Stimulated activated CD4-positive, alpha-beta T cell treated with anti-CD3 and anti-CD28 coated beads, TNF-alpha, amount 100 ng/mL, for 4 hours (primary cell): ENCODE measurements at places on chromosomes 12 and 14.

GRCh38 chr12:64494998-64495729 is 43.2 kb downstream of the TBK1 start:
- no peak for DNase-seq

DNA sequence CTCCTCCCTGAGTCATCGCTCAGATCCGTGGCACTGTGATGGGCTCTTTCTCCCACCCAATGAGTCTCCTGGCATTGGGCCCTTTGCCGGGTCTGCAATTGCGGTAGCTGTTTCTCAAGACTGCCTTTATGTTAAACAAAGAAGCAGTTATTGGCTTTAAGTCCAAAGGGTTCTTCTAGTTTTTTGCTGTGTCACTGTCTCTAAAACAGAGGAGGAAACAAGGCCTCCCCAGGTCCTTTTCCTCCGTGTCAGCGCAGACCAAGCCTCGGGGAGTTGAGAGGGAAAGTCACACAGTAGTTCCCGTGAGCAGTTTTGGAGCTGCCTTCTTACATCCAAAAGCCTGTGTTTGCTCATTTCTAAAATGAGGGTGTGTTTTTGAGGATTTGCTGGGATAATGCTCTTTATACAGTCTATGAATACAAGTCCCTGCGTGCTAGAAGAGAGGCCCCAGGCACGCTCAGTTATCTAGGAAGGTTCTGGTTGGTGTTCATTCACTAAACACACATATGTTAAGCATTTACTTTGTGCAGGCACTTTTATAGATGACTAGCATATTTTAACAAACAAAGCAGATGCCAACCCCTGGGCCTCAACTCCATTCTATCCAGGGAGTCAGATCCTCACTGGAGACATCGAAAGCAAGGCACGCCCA is 126.0 kb upstream of the PZP start:
- no peak for DNase-seq

- peak; percentile 27 for DNase-seq
These were observed 16.6 kb downstream of the FBRSL1 start for GRCh38 chr12:132506328-132507160.

DNA sequence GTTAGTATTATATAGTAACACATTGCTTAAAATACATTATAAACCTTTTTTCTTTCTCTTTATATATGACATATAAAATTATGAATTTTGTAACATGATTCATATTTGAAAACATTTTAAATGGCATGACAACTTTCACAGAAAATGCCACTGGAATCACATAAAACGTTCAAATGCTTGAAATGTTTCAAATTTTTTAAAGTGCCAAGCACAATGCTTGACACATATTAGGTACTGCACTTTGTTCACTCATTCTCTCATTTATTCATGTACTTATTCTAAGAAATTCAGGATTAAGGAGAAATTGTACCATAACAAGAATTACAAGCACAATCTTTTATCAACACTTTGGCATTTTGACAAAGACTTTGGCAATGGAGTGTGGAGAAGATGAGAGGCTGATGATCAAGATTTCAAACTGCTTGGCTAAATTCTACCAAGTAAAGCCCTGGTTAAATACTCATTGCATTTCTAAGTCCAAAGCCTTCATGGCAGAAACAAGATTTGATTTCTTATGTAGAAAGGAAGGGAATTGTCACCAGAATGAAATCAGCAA is 232.2 kb downstream of the C12orf50 start:
- no peak for DNase-seq

DNA sequence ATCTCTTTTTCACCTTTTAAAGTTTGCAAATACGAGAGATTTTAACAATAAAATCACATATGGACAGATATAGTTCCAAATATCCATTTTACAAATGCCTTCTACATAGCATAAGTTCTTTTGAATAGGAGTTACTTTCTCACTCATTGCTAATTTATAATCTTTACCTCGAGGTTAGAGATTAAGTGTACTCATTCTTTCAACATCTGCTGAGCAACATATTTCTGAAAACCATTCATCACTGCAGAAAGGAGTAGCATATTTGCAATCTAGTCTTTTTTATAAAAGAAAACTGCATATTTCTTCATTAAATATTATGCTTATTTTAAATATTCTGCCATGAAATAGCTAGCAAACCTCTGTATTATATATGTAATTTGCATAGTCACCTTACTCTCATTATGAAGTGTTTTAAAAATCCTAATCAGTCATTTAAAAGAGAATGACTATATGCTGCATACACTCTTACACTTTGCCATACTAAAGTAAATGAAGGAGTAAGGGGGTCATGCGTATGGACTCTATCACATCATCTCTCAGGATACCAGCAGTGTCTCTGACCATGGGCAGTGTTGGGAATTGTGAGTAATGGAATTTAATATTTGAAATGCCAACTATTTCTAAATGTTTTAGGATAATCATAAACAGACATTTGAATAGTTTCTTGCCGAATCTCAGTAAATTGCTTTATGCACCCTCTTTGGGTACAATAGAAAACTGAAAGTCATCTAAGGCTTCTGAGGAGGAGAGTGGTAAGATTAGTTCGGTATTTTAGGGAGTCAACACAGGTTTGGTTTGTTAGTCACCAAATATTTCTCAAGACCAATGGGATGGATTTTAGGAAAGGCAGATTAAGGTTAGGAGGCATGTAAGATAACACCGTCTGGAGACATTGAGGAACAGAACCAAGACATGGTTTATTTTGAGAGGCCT is 524.8 kb upstream of the ATP2B1 start:
- DNase-seq = no peak

GRCh38 chr12:71846322-71846940 is 6.9 kb downstream of the TBC1D15 start:
- DNase-seq = no peak

- no peak for DNase-seq
These were observed 32.6 kb downstream of the TRHDE start for GRCh38 chr12:72304751-72305150.

DNA sequence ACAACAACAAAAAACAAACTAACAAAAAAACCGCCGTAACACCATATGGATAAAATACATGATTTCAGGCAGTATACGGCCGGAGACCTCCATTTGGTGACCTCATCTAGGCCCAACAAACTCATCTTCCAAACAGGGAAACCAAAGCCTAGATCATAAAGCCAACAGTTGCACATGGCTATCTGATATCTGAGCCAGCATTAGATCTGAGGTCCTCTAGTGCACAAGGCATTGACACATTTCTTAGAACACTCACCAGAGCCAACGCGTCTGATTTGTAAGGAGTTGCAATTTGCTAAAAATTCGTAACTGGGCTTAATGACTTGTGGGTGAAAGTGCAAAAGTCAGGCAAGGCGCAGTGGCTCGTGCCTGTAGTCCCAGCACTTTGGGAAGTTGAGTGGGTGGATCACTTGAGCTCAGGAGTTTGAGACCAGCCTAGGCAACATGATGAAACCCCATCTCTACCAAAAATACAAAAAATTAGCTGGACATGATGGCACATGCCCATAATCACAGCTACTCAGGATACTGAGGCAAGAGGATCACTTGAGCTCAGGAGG is 42.0 kb upstream of the NUDT4 start:
- DNase-seq = no peak

DNA sequence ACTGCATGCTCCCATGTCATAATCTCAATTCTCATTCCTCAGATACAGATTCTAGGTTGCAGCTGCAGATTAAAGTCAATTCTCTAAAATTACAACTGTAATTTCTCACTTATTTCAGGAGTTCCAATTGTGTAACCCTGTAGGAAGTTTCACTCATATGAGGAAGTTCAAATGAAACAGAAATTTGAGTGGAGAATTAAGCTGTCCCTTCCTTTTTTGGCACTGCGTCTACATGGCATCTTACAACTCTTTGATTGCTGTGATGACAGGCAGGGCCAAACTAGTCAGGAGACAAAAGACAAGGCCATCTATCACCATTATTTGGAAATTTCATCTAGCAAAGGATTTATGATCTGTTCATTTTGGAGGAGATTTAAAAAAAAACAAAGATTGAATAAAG is 13.3 kb upstream of the GRIP1 start:
- DNase-seq = no peak

GRCh38 chr12:18747895-18748294 is 10.0 kb downstream of the CAPZA3 start:
- DNase-seq = no peak

DNA sequence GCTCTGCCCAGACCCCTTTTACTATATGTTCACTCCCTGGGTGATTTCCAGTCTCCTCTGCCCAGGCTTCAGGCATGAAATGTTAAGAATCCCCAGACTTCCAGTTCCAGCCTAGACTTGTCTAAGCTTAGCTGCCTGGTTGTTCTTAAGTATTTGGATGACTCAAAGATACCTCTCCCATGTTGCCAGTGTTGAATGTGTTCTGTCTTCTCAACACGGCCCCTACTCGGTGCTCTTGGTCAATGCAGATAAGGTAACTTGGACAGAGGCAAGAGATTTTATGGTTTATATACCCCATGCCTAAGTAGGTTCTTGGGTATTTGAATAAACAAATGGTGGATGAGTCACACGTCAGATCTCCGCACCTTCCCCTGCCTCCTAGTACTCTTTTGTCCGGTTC is 13.6 kb downstream of the PIWIL1 start:
- no peak for DNase-seq

- DNase-seq = no peak
These were observed 194.0 kb downstream of the DPF3 start for GRCh38 chr14:72699852-72700257.

GRCh38 chr12:8127138-8127537 is 3.7 kb downstream of the CLEC4A start:
- no peak for DNase-seq

DNA sequence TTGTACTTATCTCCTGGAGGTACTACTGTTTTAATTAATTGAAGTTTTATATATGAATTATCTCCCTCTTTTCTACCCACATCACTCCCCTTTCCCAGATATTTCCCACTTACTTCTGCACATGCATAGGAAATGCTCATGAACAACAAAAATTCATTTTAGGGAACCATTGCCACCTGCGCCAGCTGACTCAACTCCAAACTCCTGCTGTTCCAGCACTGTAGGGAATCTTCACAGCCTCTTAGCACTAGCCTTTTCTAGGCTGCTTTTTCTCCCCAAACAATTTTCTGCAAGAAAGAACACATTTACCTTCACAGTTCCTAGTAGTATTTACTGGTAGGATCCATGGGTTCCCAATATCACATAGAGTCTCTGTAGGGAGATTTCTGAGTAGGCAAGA is 268.4 kb downstream of the LRFN5 start:
- no peak for DNase-seq

DNA sequence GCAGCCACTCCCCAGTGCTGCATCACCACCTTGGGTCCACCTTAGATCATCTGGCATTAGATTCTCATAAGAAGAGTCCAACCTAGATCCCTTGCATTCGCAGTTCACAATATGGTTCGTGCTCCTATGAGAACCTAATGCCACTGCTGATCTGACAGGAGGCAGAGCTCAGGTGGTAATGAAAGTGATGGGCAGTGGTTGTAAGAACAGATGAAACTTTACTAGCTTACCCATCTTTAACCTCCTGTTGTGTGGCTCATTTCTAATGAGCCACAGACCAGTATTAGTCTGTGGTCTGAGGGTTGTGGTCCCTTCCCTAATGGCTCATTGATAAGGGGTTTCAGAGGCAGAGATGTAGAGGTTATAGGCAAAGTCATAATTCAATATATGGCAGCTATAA is 615.9 kb upstream of the MIS18BP1 start:
- no peak for DNase-seq

- no peak for DNase-seq
These were observed 34.0 kb downstream of the EGLN3 start for GRCh38 chr14:33916663-33917565.

GRCh38 chr14:36099619-36100018 is 76.9 kb downstream of the PTCSC3 start:
- DNase-seq = no peak

GRCh38 chr12:94777936-94778335 is 127.6 kb upstream of the TMCC3 start:
- no peak for DNase-seq

DNA sequence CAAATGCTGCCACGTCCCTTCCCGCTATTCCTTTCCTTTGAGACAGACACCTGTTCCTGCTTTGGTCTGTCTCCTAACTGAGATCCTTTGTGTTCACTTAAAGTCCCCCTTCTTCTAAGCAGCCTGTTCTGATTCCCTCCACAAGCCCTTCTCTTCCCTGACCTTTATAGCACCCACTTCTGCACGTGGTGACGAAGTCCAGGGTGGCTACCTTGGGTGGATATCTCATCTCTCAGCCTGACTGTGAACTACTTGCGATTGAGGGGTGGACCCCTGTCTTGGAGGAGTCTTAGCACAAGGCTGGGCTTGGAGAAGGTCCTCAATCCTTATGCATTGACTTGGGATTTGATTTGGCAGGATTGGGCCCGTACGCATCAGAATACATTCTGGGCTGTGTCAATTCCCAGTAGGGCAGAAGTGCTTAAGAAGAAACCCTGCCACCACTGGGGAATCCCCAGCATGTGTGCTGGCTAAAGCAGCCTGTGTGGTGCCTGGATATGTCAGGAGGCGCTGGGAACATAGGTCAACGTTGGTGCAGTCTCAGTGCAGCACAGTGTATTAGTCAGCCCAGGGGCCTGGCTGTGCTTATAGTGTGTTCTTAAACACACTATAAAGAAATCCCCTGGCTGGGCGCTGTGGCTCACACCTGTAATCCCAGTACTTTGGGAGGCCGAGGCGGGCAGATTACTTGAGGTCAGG is 23.6 kb downstream of the KRT80 start:
- DNase-seq = no peak

DNA sequence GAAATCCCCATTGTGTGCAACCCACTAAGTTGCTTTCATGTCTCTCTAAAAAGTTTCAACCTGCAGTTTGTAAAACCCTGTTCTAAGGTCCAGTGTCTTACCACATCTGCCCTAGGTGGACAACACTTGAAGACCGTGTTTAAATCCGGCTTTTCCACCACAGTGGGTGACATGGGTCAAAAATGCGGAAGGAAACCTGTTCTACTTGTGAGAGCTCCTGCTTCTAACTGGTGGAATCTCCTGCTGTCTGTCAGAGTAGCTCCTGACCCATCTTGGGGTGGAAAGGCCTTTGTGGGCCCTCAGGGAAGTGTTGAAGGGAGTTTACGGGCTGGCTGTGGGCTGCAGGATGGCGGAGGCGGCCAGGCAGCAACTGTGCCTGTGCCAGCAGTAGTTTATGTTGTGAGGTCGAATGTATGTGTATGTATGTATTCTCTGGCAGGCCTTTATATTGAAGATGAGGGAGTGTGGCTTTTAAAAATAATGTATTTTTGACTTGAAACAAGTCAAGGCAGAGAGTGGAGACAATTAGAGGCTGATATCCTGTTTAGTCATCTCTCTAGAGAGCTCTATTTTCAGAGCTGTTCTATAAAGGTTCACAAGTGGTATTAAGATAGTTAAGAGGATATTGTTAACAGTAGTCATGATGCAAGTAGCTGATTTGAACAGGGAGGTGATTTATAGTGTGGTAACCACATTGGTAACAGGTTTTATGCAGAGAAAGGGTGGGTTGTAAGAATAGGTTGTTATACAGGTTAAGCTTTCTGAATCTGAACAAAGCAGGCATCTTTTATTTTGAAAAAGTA is 67.0 kb downstream of the PRKCH start:
- DNase-seq = no peak
